ENCODE measurements at places on chromosomes 7 and 10.

DNA sequence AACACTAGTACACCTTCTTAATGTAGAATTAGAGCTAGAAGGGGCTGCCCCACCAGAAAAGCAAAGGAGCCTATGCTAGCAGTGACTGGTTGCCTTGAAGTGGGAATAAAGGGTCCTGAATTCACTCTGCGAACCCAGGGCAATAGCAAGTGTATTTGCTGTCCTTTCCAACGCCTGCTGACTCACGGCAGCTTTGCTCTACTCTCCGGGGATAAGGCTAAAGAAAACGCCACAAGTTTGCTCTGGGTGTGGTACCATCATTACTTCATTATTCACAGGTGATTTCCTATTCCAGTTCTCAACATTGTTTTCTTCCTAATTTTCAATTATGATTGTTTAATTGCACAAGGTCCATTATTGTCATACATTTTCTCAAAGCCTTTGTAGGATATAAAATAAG, 220.5 kb upstream of the AOAH start:
- no peak for DNase-seq

GRCh38 chr7:98283127-98283886, 1.8 kb downstream of the BRI3 start:
- DNase-seq, result no peak

- peak; percentile 62 for DNase-seq
Measured at GRCh38 chr7:102318482-102318971, 31.9 kb downstream of the SH2B2 start.

- no peak for DNase-seq
Measured at GRCh38 chr7:45071528-45071927, 17.2 kb downstream of the NACAD start.

DNA sequence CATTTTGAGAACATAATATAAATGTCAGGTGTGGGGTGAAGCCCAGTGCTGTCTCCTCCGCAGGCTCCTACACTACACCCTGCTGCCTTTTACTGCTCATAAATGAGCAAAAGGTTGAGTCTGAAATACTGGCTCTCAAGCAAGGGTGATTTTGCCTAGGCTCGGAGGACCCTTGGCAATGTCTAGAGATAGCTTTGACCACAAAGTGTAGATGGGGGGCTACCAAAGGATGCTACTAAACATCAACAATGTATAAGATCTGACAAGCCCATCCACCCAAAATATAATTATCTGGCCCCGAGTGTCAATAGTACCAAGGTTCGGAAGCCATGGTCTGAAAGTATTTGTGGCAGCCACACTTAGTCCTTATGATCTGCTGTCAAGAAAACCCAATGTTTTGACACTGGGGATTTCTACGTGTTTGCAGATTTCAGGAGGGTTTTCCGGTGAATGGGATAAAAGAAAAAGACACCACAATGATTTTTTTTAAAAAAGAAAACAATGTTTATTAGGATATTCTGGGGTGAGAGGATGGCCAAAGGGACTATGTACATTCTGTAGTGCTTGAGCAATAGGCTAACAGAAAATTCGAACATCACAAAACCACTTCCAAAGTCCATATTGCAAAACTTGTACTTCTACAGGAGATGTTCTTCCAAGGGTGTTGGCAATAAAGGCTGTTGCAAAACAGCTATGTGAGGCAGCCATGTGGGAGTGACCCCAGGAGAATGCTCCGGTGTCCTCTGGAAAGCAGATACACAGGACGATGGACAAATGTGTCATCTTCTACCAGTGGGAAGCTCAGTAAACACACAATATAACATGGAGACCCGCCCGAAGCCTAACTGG, 216.3 kb downstream of the GFRA1 start:
- DNase-seq, result no peak

DNA sequence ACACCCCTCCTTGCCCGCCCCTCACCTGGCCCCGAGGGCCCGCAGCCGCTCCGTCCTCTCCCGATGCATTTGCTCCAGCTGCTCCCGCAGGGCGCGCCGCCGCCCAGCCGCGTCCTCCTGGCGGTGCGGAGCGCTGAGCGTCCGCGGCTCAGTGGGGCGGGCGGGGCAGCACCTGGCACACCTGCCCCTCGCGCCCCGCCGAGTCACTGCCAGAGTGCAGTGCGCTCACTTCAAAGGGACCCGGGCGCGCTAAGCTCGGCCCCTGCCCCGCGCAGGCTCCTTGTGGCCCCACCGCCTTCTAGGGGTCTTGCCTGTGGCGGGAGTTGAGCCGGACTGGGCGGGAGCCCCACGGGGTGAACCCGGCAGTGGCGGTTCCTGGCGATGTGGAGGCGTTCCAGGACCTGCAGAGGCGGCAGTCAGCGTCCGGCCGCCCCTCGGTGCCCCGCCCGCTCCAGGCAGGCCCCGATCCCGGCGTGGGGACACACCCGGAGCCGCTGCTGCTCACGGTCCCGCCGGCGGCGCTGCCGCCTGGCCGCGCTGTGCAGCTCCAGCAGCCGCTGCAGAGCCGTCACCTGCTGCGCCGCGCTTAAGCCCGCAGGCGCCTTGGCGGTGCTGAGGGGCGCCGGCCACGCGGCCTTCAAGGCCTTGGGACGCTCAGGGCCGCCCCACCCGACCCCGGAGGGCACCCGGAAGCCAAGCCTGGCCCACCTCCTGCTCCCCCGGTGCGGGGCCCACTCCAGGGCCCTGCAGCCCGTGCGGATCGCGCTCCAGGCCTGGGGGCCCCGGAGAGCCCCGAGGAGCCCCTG, 6.7 kb downstream of the ATP6V1F start:
- peak; percentile 36 for DNase-seq

DNA sequence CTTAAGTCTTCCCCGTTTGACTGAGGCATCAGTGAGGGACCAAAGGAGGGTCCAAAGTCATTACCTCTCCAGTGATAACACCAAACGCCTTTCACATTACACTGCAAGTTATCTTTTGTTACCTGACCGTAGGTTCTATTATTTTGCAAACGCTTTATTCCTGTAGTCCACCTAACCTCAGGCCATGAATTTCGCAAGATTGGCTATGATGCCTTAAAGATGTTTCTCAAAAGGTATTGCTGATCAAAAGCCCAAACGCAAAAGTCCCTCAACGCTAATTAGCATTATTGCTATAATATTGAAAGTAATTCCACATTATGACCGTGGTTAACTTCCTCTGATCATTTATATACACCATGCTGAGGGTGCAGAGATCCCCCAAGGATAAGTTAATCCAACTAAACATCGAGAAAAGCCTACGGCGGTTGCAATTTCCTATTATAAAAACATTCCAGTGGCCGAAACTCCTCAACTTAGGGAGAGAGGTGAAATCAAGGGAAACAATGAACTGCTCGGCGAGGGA, 649 bp downstream of the DNA2 start:
- DNase-seq, result peak; percentile 28

GRCh38 chr7:34687529-34687928, 29.5 kb downstream of the NPSR1 start:
- no peak for DNase-seq

All from mammary epithelial cell (primary cell).